ENCODE measurements at places on chromosomes 16 and 17.

DNA sequence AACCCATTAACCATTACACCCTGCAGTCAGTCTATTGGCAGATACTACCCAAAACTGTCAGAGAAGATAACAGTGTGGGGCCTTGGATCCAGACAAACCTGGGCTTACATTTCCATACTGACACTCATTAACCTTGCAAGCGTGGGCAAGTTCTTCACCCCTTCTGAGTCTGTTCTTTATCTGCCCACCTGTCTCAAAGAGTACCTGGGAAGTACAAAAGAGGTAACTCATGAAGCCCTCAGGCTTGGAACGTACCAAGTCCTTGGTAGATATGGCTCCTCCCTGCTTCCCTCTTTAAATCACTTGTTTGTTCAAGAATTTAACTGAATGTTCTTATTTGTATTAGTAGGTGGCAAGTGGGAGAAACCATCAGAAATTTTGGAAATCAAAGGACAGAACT lies 2.5 kb upstream of the IGSF6 start:
- DNase-seq: no peak

- DNase-seq: no peak
Observed at GRCh38 chr16:56324406-56324805, 100.9 kb downstream of the AMFR start.

GRCh38 chr17:33667052-33667509 lies 374.0 kb upstream of the ASIC2 start:
- DNase-seq: peak; percentile 45

DNA sequence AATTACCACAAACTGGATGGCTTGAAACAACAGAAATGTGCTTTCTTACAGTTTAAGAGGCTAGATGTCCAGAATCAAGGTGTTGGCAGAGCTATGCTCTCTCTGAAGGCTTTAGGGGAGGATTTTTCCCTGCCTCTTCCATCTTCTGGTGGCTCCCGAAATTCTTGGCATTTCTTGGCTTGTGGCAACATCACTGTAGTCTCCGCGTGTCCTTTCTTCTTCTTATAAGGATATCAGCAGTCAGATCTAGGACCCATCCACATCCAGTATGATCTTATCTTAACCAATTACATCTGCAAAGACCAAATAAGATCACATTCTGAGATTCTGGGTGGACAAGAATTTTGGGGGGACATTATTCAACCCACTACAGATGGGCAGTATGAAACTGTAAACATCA lies 119.2 kb upstream of the PMFBP1 start:
- DNase-seq: no peak

GRCh38 chr16:55056585-55057401 lies 126.1 kb downstream of the IRX5 start:
- DNase-seq: no peak

DNA sequence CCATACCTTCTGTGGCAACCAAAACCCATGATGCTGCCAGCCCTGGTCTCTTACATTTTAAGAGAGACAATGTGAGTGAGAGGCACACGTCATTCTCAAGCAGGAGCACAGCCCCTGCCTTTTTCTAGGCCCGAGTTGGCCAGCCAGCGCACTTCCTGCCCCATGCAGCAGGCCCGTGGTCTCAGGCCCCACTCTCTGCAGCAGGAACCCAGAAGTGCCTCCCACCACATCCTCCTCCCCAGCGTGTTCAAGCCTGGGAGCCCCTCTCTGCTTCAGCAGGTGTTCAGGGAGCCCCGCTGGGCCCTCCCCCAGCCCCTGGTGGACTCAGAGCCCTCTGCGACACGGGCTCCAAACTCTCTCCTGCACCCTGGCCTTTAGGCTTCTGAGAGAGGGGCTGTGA lies 30.5 kb downstream of the ITGAE start:
- peak; percentile 93 for DNase-seq

GRCh38 chr17:5557485-5557884 lies 26.8 kb downstream of the NLRP1 start:
- DNase-seq: no peak

DNA sequence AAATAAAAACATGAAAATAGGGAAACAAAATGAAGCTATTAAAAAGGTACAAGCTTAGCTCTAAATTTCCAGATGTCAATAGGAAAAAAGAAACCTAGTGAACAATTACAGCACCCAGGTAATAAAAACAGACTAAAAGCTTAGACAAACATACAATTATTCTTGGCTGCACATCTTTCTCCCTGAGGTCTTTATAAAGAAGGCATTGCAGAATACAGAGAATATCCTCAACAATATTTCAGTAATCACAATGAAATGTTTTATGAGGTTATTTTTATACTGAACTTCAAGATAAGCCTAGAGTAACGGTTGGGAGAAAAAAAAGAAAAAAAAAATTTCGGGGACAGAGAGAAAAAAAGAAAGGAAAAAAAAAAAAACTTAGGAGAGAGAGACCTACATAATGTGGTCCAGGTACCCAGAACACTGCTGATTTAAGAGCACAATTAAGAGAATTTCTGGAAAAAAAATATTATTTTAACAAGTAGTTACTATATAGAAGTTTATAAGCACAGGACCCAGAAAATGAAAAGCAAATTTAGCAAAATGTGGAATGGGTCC lies 26.5 kb downstream of the KANSL1 start:
- no peak for DNase-seq

All from activated CD8-positive, alpha-beta memory T cell treated with anti-CD3 and anti-CD28 coated beads, Interleukin-2, amount 10 ng/mL, durations not matched to agents 7 days and 5 days (primary cell).